ENCODE measurements at places on chromosomes 5 and 9.

DNA sequence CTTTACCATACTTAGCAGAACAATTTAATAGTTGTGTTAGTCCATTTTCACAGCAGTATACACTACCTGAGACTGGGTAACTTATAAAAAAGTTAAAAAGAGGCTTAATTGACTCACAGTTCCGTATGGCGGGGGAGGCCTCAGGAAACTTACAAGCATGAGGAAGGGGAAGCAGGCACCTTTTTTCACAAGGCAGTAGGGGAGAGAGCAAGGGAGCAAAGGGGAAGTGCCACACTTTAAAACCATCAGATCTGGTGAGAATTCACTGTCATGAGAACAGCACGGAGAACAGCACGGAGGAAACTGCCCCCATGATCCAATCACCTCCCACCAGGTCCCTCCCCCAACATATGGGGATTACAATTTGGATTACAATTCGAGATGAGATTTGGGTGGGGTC, 269.9 kb downstream of the MTRR start:
- no peak for DNase-seq

- peak; percentile 78 for DNase-seq
Observed at GRCh38 chr5:174323878-174324281, 278.4 kb downstream of the NSG2 start.

DNA sequence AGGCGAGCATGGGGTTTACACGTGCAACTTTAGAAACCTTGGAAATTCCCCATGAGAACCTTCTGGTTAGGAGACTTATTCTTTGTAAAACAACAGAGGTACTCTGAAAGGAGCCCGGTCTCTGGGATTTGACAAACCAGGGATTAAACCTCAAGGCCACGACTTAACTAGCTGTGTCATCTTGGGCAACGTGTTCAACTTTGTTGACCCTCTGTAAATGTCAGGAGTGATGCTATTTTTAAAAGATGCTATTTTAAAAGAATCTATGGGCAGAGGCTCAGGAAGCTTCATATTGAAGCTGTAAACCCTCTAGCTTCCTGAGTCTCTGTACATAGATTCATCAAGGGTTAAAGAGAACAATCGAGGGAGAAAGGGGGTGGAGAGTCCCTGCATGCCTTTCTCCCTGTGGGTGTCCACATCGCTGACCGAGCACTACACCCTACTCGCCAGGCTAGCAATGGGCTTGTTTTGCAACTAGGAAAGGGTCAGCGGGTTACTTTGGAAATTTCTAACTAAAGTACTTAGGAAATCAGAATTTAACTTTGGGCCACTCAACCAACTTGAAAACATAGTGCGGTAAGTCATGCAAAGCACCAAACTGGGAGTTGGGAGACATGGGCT, 2.1 kb downstream of the SLC36A2 start:
- no peak for DNase-seq

GRCh38 chr9:123695386-123695785, 234.5 kb downstream of the DENND1A start:
- no peak for DNase-seq

- no peak for DNase-seq
Observed at GRCh38 chr9:27181381-27181780, 72.4 kb downstream of the TEK start.

- DNase-seq, result no peak
Observed at GRCh38 chr5:107553117-107553555, 117.6 kb downstream of the EFNA5 start.

- no peak for DNase-seq
Observed at GRCh38 chr5:139374909-139375308, 8.2 kb downstream of the SLC23A1 start.

DNA sequence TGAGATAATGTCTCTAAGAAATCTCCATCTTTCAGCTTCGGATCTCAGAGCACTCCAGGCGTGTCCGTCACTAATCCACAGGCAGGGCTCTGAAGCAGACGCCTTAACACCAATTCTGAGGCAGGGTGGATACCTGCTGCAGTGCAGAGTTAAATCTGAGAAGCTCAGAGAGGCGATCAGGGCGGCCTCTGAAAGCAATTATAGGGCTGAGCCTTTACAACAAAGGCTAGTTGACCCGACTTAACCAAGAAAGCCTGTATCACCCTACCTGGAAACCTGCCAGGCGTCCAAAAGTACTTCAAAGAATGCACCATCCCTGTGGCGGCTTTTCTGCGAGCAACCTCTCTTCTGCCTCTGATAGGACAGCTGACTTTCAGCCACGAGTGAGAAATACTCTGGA, 134.8 kb upstream of the MSX2 start:
- DNase-seq, result no peak

GRCh38 chr5:154190595-154191304, at the start of gene GALNT10:
GALNT10 (plus strand) TSS chr5:154190733; CDS start chr5:154190867, 134 bp downstream.
- no peak for DNase-seq

DNA sequence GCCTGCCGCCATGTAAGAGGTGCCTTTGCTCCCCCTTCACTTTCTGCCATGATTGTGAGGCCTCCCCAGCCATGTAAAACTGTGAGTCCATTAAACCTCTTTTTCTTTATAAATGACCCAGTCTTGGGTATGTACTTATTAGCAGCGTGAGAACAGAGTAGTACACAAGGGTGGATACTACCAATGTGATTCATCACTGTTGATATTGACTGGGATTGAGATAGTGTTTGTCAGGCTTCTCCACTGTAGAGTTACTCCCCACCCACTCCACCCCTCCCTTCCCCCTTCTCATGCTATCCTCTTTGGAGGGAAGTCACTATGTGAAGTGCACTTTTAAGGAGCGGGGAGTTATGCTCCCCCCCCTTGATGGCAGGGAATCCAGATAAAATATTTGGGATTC, 11.4 kb upstream of the CRHBP start:
- no peak for DNase-seq

DNA sequence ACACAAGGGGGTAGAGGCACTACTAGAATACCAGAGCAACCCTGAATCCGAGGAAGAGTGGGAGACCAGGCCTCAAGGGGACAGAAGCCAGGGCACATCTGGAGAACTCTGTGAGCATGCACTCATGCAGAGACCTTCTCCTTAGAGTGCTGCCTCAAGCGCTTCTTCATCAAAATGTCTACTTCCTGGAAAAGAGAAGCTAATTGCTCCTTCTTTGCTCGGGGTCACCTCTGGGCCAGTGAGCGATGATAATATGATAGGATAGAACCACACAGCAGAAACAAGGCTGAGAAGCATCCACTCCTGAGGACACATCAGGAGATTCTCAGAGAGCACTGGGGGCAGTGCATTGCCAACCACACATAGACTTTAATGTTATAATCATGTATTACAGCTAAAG, 23.7 kb upstream of the LMNB1 start:
- no peak for DNase-seq

- DNase-seq, result no peak
Observed at GRCh38 chr9:100725371-100725770, 147.5 kb downstream of the CAVIN4 start.

All from DMS79 (cell line).